ENCODE measurements at places on chromosomes 1 and 21.
A peak's percentile ranks its signal among the peaks of the same experiment; 100 is the strongest.

- DNase-seq: no peak
Measured at GRCh38 chr1:46522184-46522968, 29.1 kb downstream of the KNCN start.

DNA sequence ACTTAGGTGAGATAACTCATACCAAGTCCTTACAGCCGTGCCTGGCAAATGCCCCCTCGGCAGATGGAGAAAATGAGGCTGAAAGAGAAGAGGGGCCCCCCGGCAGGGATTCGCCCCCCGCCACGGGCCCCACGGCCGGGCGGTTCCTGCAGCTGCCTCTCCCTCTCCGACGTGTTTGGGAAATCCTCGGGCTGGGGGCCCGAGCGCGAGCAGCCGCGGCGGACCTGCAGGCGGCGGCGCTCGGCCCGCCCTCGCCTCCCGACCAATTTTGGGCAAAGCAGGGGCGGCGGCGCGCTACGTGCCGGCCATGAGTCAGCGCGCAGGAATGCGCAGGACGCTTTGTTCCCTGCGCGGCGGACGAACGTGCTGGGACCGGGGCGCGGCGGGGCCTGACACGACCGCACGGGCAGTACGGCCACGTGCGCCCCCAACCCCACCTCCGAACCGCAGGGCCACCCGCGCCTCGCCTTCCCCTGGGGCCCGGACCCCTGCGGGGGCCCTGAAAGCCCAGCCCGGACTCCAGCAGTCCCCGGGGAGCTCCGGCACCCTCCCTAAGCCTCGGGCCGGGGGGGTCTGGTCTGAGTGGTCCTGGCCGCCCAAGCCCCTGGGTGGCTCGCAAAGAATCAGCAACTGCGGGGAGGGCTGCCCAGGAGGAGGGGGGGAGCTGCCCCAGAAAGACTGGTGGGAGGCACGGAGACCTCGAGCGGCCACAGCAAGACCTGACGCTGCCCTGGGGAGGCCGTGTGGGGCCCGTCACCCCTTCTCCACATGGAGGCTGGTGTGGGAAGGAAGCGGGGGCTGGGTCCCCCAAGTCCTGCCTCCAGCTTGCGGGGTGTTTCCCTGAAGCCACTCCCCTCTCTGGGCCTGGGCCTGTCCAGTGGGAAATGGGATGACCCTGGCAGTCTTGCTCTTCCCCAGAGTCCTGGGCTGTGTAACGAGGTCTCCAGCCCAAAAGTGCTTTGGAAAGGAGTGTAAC is 11.9 kb upstream of the EDN2 start:
- DNase-seq: peak; percentile 41

DNA sequence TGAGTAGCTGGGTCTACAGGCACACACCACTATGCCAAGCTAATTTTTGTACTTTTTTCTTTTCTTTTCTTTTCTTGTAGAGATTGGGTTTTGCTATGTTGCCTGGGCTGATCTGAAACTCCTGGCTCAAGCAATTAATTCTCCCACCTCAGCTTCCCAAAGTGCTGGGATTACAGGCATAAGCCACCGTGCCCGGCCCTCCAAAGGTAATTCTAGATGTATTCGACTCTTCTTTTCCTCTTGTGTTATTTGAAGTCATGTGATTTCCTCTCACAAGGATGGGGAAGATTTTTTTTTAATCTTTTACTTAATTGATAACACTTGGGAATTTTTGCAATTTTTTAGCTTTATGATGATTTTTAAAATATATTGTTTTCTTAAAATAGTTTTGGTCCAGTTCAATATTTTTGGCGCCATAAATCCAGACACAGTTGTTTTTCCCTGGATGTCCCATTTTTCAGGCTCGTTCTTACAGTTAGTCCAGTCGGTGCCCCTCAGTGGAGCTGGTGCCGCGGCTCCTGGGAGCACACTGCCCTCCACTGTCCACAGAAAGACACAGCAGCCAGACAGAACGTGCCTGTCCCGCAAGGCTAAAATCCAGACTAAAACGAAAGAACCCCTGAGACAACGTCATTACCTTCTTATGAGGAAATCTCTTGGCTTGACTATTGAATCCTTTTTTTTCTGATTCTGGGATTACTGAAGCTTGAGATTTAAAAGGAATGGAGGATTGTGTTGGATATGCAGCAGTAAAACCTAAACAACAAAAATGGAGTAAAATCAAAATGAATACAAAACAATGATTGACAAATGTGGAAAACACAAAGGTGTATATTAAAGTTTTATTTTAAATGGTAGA is 22.4 kb downstream of the STPG1 start:
- DNase-seq: peak; percentile 64

GRCh38 chr1:10829965-10830515 is 33.6 kb upstream of the CASZ1 start:
- no peak for DNase-seq

DNA sequence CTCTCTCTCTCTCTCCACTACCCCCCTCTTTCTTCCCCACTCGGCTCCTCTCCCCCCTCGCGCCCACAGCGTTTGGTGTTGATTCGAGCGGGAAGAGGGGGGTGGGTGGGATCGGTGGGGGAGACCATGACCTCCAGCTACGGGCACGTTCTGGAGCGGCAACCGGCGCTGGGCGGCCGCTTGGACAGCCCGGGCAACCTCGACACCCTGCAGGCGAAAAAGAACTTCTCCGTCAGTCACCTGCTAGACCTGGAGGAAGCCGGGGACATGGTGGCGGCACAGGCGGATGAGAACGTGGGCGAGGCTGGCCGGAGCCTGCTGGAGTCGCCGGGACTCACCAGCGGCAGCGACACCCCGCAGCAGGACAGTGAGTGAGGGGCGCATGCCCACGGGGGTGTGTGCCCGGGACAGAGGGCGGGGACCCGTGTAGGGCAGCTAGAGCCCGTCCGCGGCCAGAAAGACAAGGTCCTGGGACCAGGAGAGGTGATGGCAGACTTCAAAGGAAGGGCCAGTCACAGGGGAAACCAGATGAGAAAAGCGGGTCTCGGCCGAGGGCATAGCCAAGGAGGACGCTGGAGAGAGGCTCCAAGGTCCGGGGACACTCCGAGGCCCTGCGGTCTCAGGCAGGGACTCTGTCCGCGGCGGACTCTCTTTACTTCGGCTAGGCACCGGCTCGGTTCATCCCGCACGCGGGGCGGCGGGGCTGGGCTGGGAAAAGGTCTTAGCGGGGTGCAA is at the start of gene PRRX1:
Gene PRRX1 (plus strand): TSS at position 39 of the 735 bp plus-strand sequence. CDS start 88 bp downstream, at position 127.
- DNase-seq: no peak

- DNase-seq: no peak
Measured at GRCh38 chr21:32666258-32666657, 54.1 kb upstream of the CFAP298 start.

- DNase-seq: no peak
Measured at GRCh38 chr1:31725777-31726535, 22.1 kb upstream of the COL16A1 start.

DNA sequence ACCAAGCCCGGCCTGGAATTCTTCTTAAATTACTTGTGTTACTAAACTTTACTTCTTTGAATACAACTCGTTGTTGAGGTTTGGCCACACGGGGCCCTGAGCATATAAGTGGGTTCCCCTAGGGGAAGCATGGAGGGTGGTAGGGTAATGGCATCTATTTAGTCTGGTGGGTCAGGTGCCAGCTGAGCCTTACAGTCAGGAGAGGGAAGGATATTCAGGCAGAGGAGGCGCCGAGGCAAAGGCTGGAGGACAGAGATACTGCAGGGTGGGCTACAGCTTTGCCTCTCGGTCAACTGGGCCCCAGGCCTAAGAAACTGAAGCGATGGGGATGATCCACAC is 424 bp upstream of the NECAP2 start:
- no peak for DNase-seq

- no peak for DNase-seq
Measured at GRCh38 chr21:39083377-39084008, 99.8 kb downstream of the PSMG1 start.

- DNase-seq: no peak
Measured at GRCh38 chr21:33286600-33287456, 20.7 kb downstream of the IL10RB start.

GRCh38 chr1:32813941-32814739 is 3.0 kb downstream of the YARS1 start:
- no peak for DNase-seq

GRCh38 chr1:160058087-160058486 is 11.9 kb downstream of the KCNJ10 start:
- DNase-seq: no peak

GRCh38 chr21:42575111-42575510 is 61.5 kb downstream of the SLC37A1 start:
- no peak for DNase-seq

GRCh38 chr1:195697130-195697529 is 911.1 kb downstream of the KCNT2 start:
- DNase-seq: no peak

DNA sequence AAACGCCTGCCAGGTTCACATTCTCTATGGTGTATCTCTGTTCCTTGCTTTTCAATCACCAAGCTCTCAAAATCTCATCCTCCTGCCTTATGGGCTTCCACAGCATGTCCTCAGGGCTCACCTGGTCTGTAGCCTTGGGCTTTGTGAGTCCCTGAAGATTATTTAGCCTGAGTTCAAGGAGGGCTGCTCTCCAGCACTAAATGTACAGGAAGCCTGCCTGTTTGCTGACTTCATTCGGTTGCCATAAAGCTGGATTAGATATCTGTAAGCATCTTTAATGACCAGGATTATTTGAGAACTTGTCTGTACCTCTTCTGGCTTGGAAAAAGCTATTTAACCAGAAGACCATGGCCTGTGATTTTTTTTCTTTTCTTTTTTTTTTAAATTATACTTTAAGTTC is 6.9 kb upstream of the REG4 start:
- DNase-seq: no peak

DNA sequence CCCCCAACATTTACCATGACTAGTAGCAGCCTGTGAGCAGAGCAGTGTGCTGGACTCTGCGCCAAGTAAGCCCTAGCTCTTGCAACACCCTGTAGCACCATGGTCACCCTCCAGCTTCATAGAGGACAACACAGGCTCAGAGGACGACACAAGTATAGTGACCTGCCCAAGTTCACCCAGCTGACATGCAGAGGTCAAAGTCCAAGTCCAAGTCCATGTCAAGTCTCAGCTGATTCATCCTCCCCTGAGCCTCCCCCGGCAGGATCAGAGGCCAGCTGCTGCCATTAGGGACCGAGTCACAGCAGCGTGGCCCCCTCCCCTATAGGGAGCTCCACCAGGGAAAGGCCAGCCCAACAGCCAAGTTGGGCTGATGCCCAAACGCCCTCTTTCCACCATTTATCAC is 15.9 kb downstream of the SDC3 start:
- no peak for DNase-seq

DNA sequence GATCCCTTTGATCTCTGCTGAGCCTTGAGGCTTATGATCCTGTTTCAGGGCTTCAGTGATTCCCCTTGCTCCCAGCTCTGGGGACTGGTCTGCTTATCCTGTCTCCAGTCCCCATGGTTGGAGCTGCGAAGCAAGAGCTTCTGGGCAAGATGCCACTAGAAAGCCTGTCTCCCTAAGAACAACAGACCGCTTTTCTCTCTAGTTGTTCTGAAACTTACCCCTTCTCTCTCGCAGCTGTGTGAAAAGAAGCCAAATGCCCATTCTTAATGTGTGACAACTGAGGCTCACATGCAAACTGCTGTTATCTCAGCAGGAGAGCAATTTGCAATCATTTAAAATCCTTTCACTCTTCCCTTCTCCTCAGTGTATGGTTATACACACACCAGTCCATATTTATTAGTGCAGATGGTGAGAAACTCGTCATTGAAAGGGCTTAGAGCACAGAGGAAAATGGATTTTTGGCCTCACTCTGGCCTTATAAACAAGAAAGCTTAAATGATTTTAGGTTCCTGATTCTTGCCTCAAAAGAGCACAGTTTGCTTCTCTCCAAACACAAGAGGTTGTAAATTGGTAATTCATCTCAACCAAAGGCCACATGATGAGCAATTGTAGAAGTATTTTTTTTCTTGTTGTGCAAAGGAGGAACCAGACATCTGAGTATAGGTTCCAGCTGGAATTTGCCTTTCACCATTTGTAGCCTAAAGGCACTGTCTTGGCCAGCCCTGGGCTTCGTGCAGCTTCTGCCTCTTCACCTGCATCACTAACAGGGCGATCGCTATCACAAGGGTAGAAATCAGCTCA is 179.2 kb upstream of the LMO4 start:
- DNase-seq: no peak

- DNase-seq: no peak
Measured at GRCh38 chr1:41726899-41727748, 191.6 kb downstream of the HIVEP3 start.

DNA sequence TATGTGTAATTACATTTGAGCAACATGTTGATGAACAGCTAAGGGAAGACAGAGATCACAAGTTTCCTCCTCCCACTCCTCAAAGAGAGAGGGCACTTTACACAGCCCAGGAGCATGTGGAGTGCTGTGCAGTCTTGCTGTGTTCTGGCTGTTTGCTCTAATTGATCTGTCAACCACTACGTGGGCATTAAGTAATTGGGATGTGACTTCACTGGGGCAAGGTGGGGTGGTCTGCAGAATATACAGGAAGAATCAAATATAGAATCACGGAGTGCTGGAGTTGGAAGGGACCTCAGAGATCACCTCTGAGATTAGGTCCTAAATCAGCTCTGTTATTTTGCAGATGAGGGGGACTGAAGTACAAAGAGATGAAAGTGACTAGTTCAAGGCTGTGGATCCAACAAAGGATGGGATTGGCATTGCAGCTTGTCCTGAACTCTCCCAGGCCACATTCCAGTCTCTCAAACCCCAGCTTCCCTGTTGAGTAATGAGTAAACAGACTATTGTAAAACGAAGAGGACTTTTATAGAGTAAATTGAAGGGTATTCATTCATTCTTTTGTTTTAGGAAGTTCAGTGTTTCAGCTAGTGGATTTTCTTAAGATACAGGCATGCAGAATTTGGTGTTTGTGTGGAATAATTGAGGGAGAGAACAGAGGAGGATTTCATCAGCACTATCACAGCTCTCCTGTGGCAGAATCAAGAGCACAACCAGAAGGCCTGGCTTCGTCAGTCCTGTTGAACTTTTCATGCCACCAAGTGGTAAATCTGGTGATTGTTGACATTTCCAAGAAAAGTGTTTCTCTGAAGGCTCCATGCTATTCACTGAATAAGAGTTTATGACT is 22.4 kb downstream of the NOS1AP start:
- DNase-seq: no peak

GRCh38 chr1:210407207-210407886 is 78.6 kb downstream of the HHAT start:
- DNase-seq: peak; percentile 81

DNA sequence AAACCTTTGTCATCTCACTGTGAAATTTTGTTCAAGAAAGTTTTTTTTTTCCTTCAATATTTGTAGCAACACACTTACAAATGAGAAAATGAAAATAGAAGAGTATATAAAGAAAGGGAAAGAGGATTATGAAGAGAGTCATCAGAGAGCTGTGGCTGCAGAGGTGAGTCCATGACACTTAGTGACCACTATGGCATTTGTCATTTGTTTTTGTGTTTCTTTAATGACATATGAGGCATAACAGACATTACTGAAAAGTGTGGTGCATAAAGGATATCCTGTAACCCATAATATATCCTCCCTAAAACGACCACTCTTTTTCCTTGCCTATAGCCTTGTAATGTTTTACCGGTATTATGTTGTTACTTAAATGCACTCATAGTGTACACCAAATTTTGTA is 80.2 kb downstream of the VPS26C start:
- DNase-seq: no peak

- no peak for DNase-seq
Measured at GRCh38 chr1:182644886-182645285, 39.5 kb downstream of the RGS8 start.

Measured in stimulated activated CD4-positive, alpha-beta T cell treated with anti-CD3 and anti-CD28 coated beads, Interleukin-4, amount 100 ng/mL, for 1 hour (primary cell).